ENCODE measurements at places on chromosomes 1 and 21.

GRCh38 chr1:39132505-39133339 is 71.8 kb upstream of the MACF1 start:
- no peak for DNase-seq

- no peak for DNase-seq
These were observed 86.8 kb downstream of the LRRC8C start for GRCh38 chr1:89719502-89720306.

GRCh38 chr1:19597496-19598309 is 46.4 kb upstream of the NBL1 start:
- no peak for DNase-seq

GRCh38 chr1:69671363-69672010 is 103.8 kb downstream of the LRRC7 start:
- no peak for DNase-seq

- DNase-seq: no peak
These were observed 54.9 kb downstream of the IVNS1ABP start for GRCh38 chr1:185262151-185262550.

DNA sequence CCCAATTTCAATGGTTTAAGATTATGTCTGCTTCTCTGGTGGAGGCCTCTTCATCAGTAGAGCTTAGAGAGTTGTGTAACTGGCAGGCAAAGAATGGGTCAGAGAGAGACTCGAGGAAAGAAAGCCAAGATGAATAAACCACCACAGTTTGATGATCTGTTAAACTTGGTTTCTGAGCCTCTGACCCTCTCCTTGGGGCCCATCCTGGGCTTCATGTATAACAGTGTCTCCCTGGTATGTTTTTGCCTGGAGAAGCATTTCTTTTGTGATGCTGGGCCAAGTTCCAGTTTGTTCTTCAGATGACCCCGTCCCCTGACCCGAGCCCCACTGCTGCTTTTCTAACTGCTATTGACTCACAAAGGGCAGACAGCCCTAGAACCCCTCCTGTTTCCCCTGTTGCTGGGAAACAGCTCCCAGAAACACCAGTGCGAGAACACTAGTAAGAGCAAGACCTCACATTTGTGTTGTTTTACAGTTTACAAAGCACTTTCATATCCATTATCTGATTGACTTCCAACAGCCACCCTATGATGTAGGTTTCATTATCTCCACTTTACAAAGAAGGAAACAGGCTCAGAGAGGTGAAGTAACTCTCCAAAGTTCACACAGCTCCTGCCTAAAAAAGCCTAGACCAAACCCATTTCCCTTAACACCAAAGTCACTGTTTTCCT is 9.0 kb downstream of the CD2 start:
- DNase-seq: no peak

GRCh38 chr1:35642471-35642955 is 1.2 kb upstream of the PSMB2 start:
- DNase-seq: no peak

GRCh38 chr21:39788383-39788782 is 43.4 kb downstream of the IGSF5 start:
- DNase-seq: no peak

DNA sequence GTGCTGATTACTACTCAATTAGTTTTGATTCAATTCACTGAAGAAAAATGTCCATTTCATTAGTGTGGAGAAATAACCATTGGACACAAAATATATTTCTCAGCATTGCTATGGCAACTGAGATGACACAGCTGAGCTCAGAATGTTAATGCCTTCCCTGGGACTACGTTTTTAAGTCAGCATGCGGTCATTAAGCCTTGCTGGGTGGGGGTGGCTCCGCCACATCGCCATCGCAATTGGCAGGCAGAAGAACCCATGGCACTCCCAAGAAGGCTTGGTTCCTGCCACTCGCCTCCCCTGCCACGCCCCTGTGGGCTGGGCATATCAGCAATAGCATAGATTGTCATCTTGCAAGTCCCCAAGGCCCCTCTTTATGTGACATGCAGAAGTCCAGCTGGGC is 256.7 kb upstream of the CAMK1G start:
- DNase-seq: no peak

DNA sequence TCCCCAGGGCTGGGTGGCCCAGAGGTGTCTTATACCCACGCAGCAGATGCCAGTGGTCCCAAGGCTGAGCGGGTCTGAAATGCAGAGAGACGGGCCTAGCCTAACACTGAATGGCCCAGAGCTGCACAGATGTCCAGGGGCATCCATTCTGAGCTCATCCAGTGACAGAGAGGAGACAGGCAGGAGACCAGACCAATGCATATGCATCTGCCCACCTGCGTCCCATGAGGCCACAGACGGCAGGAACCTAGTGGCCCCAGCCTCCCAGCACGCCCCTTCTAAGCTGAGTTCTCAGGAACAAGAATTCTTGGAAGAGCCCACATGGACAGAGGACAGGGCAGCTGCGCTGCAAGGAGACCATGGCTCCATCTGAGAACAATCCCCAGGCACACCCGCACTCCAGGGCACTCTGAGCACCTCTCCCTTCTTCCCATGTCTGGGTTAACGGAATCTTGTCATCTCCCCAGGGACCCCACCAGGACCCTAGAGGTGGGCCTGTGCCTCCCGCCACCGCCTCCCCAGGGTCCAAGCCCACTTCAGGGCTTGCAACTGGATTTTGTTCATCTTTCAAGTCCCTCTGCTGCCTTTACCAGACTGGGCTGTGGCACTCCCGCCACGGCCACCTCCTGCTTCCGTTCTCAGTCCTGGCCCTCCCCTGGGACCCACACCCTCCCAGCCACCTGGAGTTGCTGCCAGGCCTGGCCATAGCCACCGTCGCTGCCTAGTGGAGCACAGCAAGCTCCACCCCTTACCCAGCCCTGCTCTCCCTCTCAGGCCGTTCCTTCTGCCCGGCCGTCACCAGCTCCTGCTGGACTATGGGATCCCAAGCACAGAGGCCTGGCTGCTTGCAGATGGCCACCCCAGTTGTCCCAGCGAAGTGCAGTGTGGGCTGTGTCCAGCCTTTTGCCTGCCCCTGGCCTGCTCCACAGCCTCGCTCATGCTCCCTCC is 3.3 kb downstream of the WNT3A start:
- DNase-seq: no peak

GRCh38 chr1:154775621-154776605 is 94.2 kb downstream of the KCNN3 start:
- DNase-seq: no peak

DNA sequence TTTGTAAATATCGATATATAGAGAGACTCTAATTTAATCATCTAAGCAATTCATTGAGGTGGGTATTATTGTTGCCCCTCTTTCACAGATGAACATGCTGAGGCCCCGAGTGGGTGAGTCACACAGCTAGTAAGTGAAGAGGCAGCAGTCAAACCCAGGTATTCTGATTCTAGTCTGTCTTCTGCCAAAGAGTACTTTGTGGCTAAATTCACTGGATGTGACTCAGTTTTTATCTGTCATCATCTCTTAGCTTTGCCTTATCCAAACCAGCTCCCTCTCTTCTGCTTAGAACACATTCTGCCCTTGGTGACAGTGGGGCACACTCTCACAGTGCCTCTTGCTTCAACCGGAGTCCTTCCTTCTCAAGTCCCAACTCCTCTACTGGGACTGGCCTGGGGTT is 11.5 kb downstream of the FCRL5 start:
- DNase-seq: no peak

DNA sequence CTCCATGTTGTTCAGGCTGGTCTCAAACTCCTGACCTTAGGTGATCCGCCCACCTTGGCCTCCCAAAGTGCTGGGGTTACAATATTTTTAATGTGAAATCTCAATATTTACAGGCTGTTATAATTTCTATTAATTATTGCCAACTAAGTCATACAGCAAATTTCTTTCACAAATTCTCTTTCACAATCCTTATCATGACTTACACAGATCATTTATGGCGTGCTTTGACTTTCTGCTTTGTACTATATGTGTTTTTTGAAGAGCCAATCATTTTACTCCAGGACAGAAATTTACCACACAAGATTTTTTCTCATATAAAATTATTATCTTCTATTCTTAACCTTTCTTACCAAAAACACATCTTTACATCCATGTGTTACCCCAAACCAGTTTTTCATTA is 1729.9 kb downstream of the NCAM2 start:
- DNase-seq: no peak

GRCh38 chr1:236099355-236099974 is 34.6 kb upstream of the NID1 start:
- DNase-seq: no peak

- no peak for DNase-seq
These were observed 128.7 kb downstream of the PHTF1 start for GRCh38 chr1:113630340-113631327.

DNA sequence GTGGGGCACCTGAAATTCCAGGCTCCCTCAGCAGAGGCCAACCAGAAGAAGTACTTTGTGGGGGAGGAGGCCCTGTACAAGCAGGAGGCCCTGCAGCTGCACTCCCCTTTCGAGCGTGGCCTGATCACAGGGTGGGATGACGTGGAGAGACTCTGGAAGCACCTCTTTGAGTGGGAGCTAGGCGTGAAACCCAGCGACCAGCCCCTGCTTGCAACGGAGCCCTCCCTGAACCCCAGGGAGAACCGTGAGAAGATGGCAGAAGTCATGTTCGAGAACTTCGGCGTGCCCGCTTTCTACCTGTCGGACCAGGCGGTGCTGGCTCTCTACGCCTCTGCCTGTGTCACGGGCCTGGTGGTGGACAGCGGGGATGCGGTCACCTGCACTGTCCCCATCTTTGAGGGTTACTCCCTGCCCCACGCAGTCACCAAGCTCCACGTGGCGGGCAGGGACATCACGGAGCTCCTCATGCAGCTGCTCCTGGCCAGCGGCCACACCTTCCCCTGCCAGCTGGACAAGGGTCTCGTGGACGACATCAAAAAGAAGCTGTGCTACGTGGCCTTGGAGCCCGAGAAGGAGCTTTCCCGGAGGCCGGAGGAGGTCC is 634 bp downstream of the ACTRT2 start:
- DNase-seq: no peak

DNA sequence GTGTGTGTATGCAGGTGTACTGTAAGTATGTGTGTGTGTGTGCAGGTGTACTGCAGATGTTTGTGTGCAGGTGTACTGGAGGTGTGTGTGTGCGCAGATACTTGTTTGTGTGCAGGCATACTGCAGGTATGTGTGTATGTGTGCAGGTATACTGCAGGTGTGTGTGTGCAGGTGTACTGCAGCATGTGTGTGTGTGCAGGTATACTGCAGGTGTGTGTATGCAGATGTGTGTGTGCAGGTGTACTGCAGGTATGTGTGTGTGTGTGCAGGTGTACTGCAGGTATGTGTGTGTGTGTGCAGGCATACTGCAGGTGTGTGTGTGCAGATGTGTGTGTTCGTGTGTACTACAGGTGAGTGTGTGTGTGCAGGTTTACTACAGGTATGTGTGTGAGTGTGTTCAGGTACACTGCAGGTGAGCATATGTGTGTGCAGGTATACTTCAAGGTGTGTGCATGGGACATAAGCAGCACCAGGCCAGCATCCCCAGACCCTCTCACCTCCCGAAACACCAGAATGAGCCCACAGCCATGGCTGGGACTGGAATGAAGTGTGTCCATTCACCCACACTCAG is 97.5 kb downstream of the DMRTB1 start:
- DNase-seq: no peak
